ENCODE measurements at places on chromosomes 1 and 21. TPM values are rescaled to one million over a fixed set of nuclear protein-coding genes. Genes with fewer than 3 reads are reported as not detected.
A peak's percentile ranks its signal among the peaks of the same experiment; 100 is the strongest.

Gene CD1D
- total RNA-seq: 1.4 TPM

Gene RCSD1
- total RNA-seq: 42.7 TPM

Gene DCST1
- not detected for total RNA-seq

Gene MCOLN2
- 0.19 TPM for total RNA-seq

- DNase-seq: no peak
Observed at GRCh38 chr1:22888320-22889075, 84.2 kb downstream of the LACTBL1 start.

DNA sequence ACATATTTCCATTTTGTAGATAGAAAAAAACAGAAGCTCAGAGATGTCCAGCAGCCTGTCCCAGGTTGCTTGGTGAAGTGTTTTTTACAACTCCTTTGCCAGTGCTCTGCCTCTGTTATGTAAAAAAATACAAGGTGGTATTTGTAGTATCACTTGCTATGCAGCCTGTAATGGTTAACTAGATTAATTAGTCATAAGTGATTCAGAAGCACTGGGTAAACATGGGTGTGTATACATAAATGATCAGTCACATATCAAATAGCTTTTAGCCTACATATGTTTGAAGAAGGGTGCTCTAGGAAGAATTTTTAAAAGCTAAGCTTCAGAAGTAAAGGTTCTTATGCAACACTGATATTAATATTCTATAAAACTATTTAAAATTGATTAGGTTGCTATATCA is 70.0 kb upstream of the MAGI3 start:
- DNase-seq: no peak

DNA sequence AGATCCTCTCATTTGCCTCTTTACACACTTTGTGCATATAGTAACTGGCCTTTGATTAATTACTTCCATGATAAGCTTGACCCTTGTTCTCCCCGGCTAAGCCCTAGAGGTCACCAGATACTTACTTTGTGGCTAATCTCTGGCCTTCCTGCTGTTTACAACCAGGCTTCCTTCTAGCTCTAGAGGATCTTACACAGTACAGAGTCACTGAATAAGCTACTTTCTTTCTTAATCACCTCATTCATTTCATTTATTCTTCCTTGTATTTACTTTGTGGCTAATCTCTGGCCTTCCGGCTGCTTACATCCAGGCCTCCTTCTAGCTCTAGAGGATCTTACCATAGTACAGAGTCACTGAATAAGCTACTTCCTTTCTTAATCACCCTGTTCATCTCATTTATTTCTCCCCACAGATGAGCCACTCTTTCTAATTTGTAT is 144.3 kb upstream of the C1orf21 start:
- no peak for DNase-seq

DNA sequence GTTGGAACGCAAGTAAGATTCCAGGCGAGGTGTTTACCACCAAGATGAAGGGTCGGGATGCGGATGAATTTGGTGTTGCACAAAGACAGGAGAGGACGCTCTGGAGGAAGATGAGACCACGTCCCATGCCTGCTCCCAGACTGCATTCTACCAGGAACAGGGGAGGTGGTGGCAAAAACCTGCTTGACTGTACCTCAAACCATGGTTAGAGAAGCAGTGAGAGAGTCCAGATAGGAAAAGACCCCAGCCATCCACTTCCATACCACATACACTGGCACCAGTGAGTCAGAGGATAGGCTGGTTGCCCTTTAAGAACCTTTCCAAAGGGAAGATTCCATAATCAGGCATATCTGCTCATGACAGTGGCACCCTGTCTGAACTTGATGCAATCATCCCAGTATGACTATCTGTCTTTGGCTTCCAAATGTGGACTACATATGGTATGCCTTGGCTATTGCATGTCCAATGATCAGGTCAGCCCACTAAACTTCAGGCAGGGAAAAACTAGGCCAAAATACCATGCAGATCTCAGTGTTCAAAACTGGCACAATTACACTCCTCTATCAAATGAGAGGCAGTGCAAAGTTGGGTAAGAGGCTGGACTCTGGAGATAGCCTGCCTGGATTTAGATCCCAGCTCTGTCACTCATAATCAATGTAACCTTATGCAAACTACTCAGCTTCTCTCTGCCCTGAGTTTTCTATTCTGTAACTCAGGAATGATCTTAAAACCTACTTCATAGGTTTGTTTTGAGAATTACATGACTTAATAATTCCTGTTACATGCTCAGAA is 20.6 kb downstream of the NPR1 start:
- no peak for DNase-seq

Gene FAM72D
- total RNA-seq: 0.19 TPM

DNA sequence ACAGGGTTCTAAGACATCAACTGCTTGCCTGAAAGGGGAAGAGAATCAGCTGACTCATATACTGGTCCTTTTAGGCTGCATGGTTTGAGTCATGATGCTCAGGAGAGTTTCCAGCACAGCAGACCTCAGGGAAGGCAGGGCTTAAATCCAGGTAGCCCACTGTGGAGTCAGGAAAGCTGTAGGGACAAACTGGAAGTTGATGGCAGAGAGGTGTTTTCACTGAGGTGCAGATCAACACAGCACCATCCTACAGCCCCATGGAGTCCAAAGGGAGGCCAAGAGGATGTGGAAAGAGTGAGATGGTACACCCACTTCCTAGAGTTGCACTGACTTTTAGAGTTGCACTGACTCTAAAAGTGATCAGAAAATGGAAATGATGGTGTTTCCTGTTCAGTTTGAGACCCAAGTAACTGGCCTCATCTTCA is 252.4 kb upstream of the DUSP10 start:
- no peak for DNase-seq

Gene GPR137B
- 36.7 TPM for total RNA-seq

Gene IGSF21
- 0.47 TPM for total RNA-seq

- no peak for DNase-seq
Observed at GRCh38 chr1:230128569-230129285, 61.7 kb downstream of the GALNT2 start.

Gene E2F2
- 0.16 TPM for total RNA-seq

DNA sequence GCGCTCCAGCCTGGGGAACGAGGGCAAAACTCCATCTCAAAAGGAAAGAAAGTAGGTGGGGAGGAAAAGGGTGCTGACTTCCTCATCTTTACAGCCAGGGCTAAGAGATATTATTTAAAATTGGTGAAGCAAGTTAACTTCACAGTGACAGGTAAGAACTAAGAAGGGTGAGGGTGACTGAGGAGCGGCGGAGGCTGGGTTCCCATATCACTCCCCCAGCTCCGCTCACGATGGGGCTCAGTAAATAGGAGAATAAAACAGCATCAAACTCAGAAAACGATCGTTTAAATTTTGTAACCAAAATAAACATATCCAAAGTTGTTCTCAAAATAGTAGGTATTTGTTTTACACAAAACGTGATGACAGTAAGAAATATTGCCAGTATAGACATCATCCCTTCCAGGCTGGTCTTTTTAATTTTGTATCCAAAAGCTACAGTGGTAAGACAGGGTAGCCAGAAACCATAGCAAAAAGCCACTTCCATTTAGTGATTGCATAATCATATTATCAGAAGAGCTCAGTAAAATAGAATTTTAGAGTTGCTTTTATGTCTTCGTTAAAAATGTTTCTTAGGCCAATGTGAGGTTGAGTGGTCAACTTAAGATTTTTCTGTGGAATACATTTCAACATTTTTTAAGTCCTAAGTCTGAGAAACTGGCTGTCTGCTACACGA is 26.2 kb upstream of the ADARB1 start:
- DNase-seq: no peak

GRCh38 chr21:15005391-15005790 is 59.4 kb downstream of the NRIP1 start:
- no peak for DNase-seq

GRCh38 chr1:88890131-88890530 is 1.2 kb downstream of the GTF2B start:
- no peak for DNase-seq

GRCh38 chr1:178417858-178418257 is 78.9 kb downstream of the CLEC20A start:
- no peak for DNase-seq

Gene TMEM61
- not detected for total RNA-seq

- DNase-seq: no peak
Observed at GRCh38 chr1:234928642-234929041, 200.0 kb downstream of the TOMM20 start.

DNA sequence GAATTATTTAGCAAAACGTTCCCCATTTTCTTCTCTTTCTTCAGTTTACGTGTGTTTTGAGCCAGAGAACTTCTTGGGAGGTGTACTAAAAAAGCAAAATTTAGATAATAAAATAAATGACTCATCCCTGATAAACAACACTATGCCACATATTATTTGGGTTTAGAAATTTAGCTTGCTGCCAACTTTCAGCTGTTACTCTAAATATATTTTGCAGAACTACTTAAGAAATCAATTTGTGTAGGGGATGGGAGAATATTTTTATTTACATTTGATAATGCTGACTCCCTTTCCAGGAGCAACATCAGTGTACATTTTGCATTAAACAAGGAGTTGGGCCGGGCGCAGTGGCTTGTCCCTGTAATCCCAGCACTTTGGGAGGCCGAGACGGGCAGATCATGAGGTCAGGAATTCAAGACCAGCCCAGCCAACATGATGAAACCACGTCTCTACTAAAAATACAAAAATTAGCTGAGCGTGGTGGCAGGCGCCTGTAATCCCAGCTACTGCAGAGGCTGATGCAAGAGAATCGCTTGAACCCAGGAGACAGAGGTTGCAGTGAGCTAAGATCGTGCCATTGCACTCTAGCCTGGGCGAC is 151.4 kb upstream of the ZRANB2 start:
- DNase-seq: no peak

- no peak for DNase-seq
Observed at GRCh38 chr1:183577897-183578465, 12.3 kb downstream of the NCF2 start.

GRCh38 chr21:33113131-33113530 is 43.2 kb downstream of the OLIG1 start:
- no peak for DNase-seq

Gene RORC
- total RNA-seq: 10.3 TPM

GRCh38 chr1:28163496-28164161 is 12.9 kb downstream of the PTAFR start:
- no peak for DNase-seq

Gene MUTYH
- total RNA-seq: 8.1 TPM

Gene MSH4
- 0.25 TPM for total RNA-seq

Gene LINGO4
- total RNA-seq: 0.77 TPM

DNA sequence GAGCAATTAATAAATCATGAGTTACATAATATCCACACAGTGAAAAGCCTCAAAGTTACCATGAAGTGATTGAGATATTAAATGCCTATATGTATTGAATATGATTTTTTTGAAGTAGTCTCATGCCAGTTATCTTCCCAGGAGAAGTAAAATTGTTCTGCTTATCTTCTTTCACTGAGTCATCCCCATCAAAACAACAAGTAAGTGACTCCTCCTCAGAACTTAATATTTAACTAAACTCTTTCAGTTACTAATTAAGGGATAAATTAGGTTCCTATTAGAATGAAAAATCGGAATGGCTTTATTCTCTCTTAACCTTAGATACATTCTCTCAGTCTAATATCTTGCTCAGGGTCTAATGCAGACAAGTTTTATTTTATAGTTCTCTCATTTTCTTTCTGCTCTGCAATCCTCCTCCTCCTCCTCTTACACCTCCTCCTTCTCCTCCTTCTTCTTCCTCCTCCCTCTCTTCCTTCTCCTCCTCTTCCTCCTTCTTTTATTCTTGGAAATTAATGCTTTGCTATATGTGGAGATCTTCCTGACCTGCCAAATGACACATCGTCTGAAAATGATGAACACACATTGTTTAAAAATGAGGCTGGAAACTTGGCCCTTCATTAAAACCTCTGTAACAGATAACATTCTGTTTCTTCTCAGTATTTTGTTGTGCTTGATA is 110.9 kb downstream of the RUNX1 start:
- no peak for DNase-seq

- peak; percentile 63 for DNase-seq
Observed at GRCh38 chr21:42818328-42818749, 61.0 kb downstream of the WDR4 start.

- no peak for DNase-seq
Observed at GRCh38 chr21:34713621-34714020, 44.8 kb downstream of the CLIC6 start.

Gene GAS5
- 50.5 TPM for total RNA-seq

- DNase-seq: no peak
Observed at GRCh38 chr1:40637470-40638007, 27.9 kb downstream of the RIMS3 start.

Gene GUK1
- 150 TPM for total RNA-seq

Gene CD1C
- total RNA-seq: 0.41 TPM

- DNase-seq: no peak
Observed at GRCh38 chr21:33496345-33496744, 4.8 kb upstream of the DNAJC28 start.

DNA sequence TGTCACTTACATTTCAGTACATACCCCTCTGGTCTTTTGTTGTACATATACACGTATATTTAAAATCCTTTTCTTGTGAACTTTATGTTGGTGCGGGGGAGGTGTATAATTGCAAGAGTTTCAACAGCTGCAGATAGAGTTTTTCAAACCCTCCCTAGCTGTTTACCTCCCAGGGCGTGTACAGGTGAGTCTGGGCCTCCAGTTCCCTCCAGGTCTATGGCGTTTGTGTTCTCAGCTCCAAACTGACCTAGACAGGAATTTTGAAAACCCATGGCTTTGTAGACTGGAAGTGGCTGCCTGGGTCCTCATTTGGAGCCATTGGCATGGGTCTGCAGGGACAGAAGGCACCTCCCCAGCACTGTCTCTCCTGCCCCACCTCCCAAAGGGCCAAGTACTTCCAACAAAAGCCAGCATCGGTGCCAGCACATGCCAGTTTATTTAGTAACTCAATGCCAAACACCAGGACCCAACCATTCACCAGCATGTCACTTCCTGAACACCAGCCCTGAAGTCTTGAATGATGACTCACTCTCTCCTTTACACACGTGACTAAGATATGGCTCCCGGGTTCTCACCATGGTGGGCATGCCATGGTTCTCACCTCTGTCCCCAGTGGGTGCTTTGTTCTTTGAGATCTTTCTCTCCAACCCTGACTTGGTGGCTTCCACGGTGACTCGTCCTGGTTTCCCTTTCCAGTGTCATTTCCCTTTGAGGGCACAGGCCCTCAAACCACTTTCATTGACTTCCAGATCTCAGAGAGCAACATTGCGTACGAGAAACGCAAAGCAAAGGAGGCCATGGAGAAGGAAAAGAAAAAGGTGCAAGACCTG is 57.3 kb upstream of the EFHD2 start:
- no peak for DNase-seq

DNA sequence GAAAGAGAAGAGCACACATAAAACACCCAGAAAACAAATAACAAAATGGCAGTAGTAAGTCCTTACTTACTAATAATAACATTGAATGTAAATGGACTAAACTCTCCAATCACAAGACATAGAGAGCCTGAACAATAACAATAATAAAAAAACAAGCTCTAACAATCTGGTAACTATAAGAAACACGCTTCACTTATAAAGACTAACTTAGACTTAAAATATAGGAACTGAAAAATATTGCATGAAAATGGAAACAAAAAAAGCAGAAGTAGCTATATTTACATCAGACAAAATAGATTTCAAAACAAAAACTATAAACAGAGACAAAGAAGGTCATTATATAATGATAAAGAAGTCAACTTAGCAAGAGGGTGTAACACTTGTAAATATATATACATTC is 83.1 kb upstream of the LYPLAL1 start:
- no peak for DNase-seq

GRCh38 chr1:151621351-151621750 is 9.5 kb downstream of the SNX27 start:
- DNase-seq: no peak

GRCh38 chr1:47482786-47483185 is 44.9 kb downstream of the FOXD2 start:
- DNase-seq: no peak

Measured in left ventricle myocardium inferior (tissue), 1 donor.